ENCODE measurements at places on chromosomes 12 and 14.
A peak's percentile ranks its signal among the peaks of the same experiment; 100 is the strongest.

GRCh38 chr12:43267818-43268217 lies 284.2 kb downstream of the ADAMTS20 start:
- no peak for DNase-seq

GRCh38 chr12:87679251-87679650 lies 349.9 kb downstream of the C12orf50 start:
- DNase-seq = no peak

- DNase-seq = no peak
Measured at GRCh38 chr14:76432827-76433752, 57.2 kb downstream of the ESRRB start.

DNA sequence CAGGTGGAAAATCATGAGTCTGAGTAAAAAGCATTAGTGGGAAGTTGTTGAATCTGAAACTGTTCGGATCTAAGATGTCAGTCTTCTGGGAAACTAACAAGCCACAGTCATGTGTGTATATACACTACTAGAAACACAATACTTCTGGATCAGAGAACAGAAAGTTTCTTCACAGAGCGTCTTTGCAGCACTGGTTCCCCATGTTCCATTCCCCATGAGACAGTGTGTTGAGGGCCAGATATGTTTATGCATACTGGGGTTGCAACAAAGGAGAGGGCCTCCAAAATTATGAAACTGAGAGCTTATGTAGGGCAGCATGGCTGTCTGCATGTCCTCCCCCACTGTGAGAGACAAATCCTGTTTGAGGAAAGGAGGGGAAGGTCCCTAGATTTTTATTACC lies 295.0 kb upstream of the NAV3 start:
- DNase-seq = no peak

DNA sequence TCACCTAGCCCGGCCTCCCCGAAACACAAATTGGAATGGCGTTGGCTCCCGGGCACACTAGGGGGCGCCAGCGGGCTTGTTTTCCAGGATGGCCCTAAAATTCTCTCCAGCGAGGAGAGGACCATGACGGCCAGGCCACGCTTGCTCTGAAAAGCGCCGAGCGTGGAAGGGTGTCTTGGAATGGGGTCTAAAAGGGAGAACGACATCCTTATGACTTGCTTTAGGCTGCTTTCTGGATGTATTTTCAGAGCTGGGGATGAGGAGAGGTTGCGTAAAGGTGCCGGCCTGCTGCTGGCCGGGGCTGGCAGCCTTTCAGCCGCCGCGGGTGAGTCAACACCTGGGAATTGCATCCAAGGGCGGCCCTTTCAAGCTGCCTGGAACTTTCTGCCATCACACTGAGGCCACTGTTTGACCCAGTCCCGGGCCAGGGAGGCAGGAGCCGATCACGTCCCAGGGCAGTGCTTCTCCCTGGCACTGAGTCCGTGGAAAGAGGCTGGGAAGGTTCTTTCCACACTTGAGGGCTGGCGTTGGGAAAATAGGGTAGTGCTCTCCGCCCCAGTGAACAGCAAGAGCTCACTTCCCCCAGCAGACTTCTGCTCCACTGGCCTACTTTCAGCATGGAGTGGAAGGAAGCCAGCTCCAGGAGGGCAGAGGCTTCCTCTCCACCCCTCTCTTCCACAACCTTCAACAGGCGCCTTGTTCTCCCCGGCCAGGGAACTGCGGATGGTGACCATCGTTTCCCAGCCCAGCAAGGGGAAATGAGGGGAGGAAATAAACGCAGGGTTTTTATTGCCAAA lies 216.2 kb downstream of the TTC8 start:
- peak; percentile 94 for DNase-seq

DNA sequence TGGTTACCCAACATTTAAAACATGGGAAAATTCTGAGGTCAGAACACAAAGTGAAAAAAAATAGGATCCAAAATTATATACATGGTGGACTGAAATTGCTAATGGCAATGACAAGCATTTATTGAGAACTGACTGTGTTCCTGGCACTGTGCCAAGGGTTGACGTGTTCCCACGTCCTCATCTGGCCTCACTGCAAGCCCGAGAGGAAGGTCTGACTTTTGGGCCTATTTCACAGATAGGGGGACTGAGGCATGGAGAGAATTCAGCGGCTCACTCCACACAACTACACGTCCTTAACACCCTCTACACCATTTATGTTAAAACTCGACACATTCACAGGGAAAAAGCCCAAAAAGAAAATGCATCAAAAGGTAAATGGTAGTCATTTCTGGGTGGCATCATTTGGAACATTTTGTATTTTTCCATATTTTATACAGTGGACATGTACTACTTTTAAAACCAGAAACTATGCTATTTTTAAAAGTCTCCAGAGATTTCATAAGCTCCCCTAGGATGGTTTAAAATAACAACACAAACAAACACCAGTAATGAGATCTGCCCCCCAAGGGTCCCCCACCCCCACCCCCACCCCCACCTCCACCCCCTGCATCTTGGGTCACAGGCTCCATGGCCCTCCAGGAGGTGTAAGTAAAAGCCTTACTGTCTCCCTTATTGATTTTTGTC lies 27.7 kb downstream of the CLMN start:
- no peak for DNase-seq

DNA sequence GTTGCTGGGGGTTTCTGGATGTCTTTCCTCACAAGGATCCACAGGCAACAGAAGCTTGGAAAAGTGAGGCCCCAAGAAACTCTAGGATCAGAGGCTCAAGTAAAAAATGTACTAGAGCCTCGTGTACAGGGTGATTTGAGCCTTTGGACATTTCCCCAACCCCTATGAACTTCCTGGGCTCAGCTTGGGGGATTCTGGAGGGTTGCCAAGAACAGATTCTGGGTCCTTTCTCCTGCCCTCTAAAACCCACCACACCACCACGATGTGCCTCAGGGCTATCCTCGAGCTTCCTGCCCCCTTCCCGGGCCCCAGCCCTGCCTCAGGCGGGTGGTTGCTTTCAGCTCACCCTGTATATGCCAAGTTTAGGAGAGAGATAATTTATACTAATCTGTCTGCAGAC lies 583 bp downstream of the FAM186B start:
- DNase-seq = no peak

DNA sequence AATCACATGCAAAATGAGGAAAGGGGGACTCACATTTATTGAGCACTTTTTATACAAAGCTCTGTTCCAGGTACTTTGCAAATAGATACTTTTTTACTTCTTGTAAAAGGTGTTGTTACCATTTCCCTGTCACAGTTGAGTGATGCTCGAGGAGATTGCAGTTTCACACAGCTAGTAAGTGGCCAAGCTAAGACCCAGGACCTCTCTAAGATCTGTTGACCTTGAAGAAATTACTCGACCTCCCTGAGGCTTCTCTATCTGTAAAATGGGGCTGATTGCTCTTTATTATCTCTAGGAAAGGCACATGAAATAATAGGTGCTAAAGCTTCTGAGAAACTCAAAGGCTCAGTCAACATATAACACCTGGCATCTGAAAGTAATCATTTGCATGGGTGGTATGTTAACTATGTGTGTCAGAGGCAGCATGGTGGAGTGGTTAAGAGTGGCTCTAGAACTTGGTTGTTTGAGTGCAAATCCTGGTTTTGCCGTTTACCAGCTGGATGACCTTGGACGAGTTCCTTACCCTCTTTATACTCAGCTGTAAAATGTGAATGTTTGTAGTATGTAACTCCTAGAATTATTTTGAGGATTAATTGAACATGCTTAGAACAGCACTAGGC lies 41.5 kb downstream of the IFT81 start:
- DNase-seq = no peak

DNA sequence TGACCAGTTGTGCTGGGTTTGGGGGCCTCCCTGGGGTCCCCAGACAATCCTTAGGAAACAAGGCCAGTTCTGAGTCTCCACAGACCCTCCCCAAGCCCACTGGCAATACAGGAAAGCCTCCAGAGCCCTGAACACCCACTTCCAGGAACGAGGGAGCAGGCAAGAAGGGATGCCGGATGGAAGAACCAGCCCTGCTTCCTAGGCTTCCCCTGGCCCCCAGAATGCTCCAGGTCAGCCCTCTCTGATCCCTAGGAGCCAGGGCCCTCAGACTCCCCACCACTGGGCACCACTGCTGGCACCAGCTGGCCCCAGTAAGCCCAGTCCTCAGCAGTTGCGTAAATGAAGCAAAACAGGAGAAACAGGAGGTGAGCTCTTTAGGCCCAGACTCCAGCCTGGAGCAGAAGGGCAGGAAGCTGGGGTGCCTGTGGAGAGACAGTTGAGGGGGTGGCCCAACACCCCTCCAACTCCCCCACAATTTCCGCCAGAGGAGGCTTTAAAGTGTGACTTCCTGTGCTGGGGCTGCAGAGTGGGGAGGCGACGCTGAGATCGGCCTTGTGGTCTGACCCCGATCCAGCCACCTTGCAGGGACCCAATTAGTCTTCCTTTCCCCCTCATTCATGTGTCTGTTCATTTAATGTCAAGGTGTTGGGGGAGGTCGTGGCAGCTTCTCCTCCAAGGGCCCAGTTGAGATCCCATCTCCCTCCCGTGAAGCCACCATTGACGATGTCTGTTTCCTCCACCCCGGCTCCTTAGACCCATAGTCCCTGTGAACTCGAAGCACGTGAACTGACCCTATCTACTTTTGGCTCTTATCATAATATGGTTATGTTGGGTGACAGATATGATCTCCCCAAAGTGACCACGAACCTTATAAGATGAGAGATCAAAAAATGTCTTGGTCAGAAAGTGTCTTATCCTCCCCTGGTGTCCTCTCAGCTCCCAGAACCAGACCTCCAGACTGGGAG lies 4.7 kb downstream of the TNFRSF1A start:
- no peak for DNase-seq

- peak; percentile 77 for DNase-seq
Measured at GRCh38 chr12:32365473-32366064, 33.8 kb upstream of the FGD4 start.

DNA sequence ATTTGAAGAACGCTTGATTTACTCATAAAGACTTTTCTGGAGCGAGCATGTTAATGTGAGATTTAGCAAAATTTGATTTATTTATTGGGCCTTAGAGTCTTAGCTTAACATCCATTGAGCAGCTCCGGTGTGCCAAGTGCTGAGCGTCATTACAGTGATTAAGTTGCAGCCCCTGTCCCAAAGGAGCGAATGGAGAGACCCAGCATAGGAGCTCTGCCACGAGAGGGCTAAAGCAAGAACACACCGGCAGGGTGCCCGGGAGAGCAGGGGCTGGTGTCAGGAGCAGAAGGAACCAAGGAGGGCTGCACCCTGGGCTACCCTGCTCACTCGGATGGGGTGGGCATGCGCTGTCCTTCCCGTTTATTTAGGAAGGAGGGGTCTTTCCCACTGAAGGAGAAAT lies 50.6 kb downstream of the PPP2R5C start:
- DNase-seq = no peak

DNA sequence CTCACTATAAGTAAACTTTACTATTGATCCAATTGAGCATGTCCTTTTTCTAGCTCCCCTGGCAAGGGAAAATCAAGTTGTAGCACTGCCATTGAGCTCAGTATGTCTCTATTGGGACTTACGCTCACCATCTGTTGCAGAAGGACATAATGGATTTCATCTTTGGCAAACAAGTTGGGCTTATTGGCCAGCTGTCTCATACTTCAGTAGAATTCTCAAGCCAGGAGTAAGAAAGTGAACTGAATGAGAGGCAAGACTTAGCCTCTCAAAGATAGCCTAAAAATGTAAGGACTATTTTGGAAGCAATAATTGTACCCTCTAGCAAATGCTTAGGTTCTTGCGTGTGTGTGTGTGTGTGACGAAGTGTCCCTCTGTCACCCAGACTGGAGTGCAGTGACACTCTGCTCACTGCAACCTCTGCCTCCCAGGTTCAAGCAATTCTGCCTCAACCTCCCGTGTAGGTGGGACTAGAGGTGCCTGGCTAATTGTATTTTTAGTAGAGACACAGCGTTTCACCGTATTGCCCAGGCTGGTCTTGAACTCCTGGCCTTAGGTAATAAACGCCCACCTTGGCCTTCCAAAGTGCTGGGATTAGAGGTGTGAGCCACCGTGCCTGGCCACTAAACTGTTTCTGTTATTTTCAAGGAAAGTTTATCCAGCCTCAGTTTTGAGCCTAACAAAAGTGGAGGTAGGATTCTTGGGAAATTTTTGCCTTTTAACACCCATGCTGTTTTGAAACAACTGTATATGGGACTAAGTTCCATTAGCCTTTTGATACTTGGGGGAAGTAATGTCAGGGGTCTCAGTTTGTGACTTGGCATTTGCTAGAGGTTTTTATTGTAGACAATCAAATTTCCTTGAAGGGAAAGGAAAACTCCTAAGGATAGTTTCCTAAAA lies 7.0 kb downstream of the HNRNPA1 start:
- DNase-seq = peak; percentile 79

DNA sequence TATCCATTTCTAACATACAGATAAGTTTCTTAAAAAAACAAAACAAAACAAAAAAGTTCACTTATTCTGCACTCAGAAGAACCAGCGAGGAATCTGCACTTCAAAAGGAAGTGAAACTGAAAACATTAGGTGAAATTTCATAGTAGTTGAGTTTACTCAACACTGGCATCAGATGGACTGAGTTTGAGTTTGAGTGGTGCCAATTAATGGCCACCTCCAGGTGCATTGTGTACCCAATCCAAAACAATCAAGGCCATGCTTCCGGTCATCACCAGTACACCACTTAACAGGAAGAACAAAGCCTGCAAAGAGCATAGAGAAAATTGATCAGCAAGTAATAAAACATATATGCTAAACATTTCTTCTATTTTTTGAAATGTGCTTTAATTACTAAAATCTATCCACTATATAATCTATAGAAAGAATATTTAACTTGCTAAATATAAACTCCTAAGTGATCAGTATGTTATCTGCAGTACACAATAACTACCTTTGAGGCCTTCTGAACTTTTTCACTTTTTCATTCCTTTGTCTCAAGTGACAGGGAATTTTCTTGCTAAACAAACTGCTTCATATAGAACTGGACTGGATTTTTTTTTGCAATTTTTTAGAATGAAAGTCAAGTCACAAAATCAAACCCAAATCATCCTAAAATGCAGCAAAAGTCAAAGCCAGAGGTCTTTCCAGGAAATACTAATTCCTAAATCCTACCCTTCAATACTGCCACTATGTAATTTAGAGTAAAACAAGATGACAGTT lies 11.5 kb downstream of the SLC38A2 start:
- no peak for DNase-seq

- peak; percentile 86 for DNase-seq
Measured at GRCh38 chr12:92553389-92553788, 149.4 kb upstream of the PLEKHG7 start.

- no peak for DNase-seq
Measured at GRCh38 chr12:220491-220890, 6.5 kb upstream of the SLC6A12 start.

- no peak for DNase-seq
Measured at GRCh38 chr12:77477907-77478533, 352.7 kb upstream of the NAV3 start.

GRCh38 chr14:64760146-64760755 lies 56.0 kb downstream of the PLEKHG3 start:
- DNase-seq = peak; percentile 77

GRCh38 chr14:77965919-77966435 lies 166.1 kb downstream of the ADCK1 start:
- no peak for DNase-seq

Measured in G401 (cell line).